T-cell (primary cell): ENCODE measurements at places on chromosomes 3 and 15. TPM values are rescaled to one million over a fixed set of nuclear protein-coding genes. Genes with fewer than 3 reads are reported as not detected.

DNA sequence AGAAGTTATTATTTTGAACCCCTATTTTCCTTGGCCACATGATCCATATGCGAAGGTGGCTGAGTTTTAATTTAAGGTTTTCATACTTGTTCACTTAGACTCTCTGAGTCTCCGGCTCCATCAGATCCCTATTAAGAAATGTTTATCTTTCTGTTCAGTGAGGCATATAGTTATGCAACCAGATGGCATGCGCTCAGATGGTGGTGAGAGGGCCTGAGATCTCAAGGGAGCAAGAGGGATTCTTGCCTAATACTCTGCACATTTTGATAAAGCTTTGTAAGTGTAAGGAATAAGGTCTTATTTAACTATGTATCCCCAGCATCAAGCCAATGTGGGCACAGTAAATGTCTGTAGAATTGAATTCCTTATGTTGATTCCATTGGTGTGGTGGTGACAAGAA lies 78.9 kb upstream of the DPH6 start:
- no peak overlapping the region for H3K27ac ChIP-seq
- H3K36me3 ChIP-seq = no peaks in the 10 kb centered on the region
- no peaks in the 10 kb centered on the region for H3K27me3 ChIP-seq
- H3K4me1 ChIP-seq = no peaks in the 10 kb centered on the region
- H3K4me3 ChIP-seq = no peak overlapping the region

DNA sequence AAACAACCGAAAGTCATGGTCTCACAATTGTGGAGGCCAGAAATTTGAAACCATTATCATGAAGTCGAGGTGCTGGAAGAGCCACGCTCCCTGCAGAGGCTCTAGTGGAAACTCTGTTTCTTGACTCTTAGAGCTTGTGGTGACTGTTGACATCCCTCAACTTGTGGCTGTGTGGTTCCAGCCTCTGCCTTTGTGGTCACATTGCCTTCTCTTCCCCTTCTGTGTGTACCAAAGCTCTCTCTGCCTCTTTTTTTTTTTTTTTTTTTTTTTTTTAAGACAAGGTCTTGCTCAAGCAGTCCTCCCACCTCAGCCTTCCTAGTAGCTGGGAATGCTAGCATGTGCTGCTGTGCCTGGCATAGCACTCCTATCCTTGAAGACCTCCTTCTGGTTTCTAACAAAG lies 48.7 kb upstream of the CRTC3 start:
- peak; percentile 7 for DNase-seq
- H3K27me3 ChIP-seq = no peaks in the 10 kb centered on the region
- H3K27ac ChIP-seq = no peak overlapping the region
- peaks cover 77% of the 10 kb centered on the region for H3K36me3 ChIP-seq
- peaks cover 13% of the 10 kb centered on the region for H3K4me1 ChIP-seq
- H3K4me3 ChIP-seq = no peak overlapping the region

DNA sequence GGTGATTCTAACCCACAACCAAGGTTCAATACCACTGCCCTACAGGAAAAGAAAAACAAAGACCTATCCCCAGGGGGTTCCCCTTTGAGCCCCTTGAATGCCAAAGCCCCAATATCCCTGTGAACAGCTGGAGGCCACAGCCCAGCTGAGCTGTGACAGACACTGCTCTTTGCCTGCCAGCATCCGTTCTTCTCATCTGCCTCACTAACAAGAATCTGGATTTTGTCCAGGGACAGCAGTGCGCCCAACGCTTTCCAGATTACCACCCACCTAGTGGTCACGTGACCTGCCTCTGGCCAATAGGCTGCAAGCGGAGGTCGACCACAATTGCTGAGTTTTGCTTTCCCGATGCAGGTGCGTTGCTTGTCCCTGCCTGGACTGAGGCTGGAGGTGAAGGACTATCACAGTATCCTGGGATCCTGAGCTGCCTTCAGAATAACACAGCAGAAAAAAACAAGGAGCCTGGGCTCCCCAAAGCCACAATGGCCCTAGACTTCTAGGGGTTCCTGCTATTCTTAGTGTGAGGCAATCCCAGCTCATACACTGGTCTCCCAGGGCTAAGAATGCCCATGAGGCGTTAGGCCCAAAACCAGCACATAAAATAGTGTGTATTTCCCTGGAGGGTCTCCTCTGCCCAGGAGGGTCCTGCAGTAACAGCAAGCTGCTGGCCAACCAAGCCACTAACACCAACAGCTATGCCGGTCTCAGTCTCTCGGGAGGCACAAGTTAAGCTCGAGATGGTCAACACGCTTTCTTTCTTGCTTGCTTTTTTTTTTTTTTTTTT lies 13.8 kb downstream of the BDH1 start:
- no peak overlapping the region for H3K27ac ChIP-seq
- no peak overlapping the region for H3K4me3 ChIP-seq
- no peaks in the 10 kb centered on the region for H3K27me3 ChIP-seq
- no peak for DNase-seq
- peaks cover 48% of the 10 kb centered on the region for H3K36me3 ChIP-seq

DNA sequence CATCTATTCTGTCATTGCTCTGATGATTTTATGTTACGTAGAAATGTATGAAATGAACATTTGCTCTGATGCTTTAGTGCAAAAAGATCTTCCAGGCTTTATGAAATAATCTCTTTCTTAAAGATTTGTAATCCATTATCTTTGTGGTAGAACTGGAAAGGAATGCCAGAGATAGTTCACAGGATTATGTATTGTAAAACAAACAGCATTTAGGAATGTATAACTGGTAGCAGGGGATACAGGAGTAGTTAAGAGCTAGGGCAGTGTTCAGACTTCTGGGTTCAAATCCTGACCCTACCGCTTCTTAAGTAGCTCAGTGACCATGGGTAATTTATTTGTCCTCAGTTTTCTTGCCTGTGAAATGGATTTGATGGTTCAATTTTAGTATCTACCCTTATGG lies 429.8 kb upstream of the TPM1 start:
- no peak overlapping the region for H3K27ac ChIP-seq
- no peak for DNase-seq
- H3K36me3 ChIP-seq = no peaks in the 10 kb centered on the region
- no peaks in the 10 kb centered on the region for H3K4me1 ChIP-seq
- H3K4me3 ChIP-seq = no peak overlapping the region

DNA sequence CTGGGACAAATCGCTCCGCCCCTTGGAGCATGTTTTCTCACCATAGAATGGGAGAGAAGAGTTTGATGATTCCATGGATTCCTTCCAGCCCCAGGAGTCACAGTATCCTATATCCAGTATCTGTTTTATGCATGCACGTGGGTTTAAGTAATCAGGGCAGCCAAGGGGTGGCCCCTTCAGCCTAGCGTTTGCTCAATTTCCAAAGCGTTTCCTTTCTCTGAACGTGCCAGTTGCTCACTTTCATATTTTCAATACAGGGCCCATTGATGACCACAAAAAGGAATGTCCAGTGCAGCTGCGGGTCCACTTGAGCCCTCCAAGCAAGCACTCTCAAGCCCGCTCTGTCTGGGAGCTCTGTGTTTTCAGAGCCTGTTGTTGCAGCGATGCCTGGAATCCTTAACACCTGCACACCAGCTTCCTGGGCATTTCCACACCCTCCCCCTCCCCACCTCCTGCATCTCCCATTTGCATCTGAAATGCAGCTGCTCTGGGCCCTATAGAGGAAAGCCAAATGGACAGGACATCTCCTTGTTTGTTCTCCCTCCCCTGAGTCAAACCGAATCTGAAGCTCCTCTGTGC lies 164.3 kb upstream of the LPP start:
- no peak for DNase-seq
- no peak overlapping the region for H3K27ac ChIP-seq
- peaks cover 44% of the 10 kb centered on the region for H3K4me1 ChIP-seq
- no peak overlapping the region for H3K4me3 ChIP-seq
- no peaks in the 10 kb centered on the region for H3K36me3 ChIP-seq

- no peak for DNase-seq
- H3K4me3 ChIP-seq = no peak overlapping the region
- H3K27ac ChIP-seq = no peak overlapping the region
- H3K4me1 ChIP-seq = no peaks in the 10 kb centered on the region
Observed at GRCh38 chr15:95503107-95503506, 827.4 kb upstream of the NR2F2 start.

The TF gene
- total RNA-seq = 14.9 TPM

The ANKRD34C gene
- total RNA-seq = not detected

The LMCD1 gene
- 0.61 TPM for total RNA-seq

The SCN5A gene
- total RNA-seq = 0.23 TPM
